ENCODE measurements at places on chromosomes 16 and 17. TPM values are rescaled to one million over a fixed set of nuclear protein-coding genes. Genes with fewer than 3 reads are reported as not detected.

GRCh38 chr17:32494621-32495358, 8.0 kb downstream of the CDK5R1 start:
- DNase-seq, result no peak
- no peaks in the 10 kb centered on the region for H3K27me3 ChIP-seq
- H3K27ac ChIP-seq, result no peak overlapping the region
- H3K4me1 ChIP-seq, result no peaks in the 10 kb centered on the region
- no peak overlapping the region for H3K4me3 ChIP-seq
- no peaks in the 10 kb centered on the region for H3K36me3 ChIP-seq

DNA sequence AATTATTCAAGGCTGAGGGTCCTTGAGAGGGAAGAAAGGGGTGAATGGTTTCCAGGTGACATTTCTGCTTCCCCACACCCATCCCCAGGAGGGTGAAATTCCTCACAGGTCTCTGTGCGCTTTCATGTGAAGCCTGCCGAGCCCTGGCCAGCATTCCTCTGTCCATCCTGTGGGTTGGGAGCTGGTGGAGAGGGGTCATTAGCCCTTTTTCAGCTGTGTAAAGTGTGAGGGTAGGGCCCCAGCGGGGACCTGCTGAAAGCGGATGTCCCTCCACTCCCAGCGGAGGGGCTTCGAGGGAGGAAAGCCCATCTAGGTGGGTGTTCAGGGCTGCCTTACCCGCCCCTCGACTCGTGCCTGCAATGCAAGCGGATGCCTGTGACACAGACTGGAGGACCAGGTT, 53.3 kb upstream of the DLX4 start:
- H3K4me3 ChIP-seq, result no peak overlapping the region
- no peak overlapping the region for H3K27ac ChIP-seq
- DNase-seq, result peak; percentile 71
- peaks cover 3% of the 10 kb centered on the region for H3K27me3 ChIP-seq

GRCh38 chr16:29809850-29810698, 1.9 kb upstream of the PRRT2 start:
- H3K4me3 ChIP-seq, result no peak overlapping the region
- H3K27ac ChIP-seq, result peak overlapping the region; percentile 95
- peak; percentile 51 for DNase-seq
- peaks cover 2% of the 10 kb centered on the region for H3K4me1 ChIP-seq

DNA sequence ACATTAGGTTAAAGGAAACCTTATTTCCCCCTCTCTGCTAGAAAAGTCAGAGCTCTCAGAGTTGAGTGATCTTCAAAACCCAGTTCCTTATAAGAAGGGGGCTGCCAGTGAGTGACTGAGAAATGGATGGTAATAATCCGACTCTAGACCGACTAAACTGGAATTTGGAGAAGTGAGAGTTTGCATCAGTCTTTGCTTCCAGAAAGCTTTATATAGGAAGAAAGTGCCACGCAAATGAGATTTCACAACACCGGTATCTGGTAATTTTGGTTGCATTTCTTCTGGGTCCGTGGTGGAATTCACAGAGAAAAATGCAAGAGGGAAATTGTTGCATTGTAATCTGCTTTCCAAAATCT, 271.4 kb downstream of the MAF start:
- no peaks in the 10 kb centered on the region for H3K4me1 ChIP-seq
- no peak overlapping the region for H3K4me3 ChIP-seq
- no peaks in the 10 kb centered on the region for H3K27me3 ChIP-seq
- no peak for DNase-seq

DNA sequence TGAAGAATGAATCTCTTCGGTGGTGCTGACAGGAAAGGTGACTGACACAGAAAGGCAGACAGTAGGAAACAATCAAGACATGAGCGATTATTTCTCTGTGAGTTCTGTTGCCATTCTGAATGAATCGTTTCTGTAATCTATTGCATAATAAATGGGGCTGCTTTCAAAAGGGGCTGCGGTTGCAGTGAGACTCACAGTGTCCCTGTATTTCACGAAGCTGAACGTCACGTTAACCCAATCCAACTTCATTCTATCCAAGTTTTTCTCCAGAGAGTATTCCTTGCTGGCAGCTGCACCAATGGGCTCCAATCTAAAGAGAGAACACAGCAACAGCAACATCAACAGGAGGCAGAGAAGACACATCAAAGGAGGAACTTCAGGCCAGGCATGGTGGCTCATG, 75.4 kb downstream of the DNAH3 start:
- no peak overlapping the region for H3K27ac ChIP-seq
- H3K4me3 ChIP-seq, result no peak overlapping the region
- H3K27me3 ChIP-seq, result no peaks in the 10 kb centered on the region
- no peaks in the 10 kb centered on the region for H3K4me1 ChIP-seq
- no peaks in the 10 kb centered on the region for H3K36me3 ChIP-seq
- DNase-seq, result no peak

Gene KRTAP4-4
- total RNA-seq, result not detected

Gene CNGB1
- not detected for total RNA-seq

Gene CD300LB
- total RNA-seq, result 0.91 TPM

Gene MPP3
- 5.8 TPM for total RNA-seq

Gene TBC1D3H
- total RNA-seq, result not detected

Gene HEATR3
- total RNA-seq, result 19.5 TPM

Gene KRT20
- total RNA-seq, result not detected

Gene CBFA2T3
- total RNA-seq, result 8.0 TPM

Gene PPP1R27
- total RNA-seq, result not detected

Gene HOXB6
- 90.2 TPM for total RNA-seq

Gene GNAO1
- total RNA-seq, result 4.3 TPM

Gene KRTAP1-5
- not detected for total RNA-seq

Measured in kidney (tissue), 22 donors.